ENCODE measurements at places on chromosomes 12 and 14.

- no peak for DNase-seq
Measured at GRCh38 chr14:103073876-103074728, 9.9 kb upstream of the LBHD2 start.

- DNase-seq, result no peak
Measured at GRCh38 chr14:30403791-30404190, 155.2 kb upstream of the G2E3 start.

DNA sequence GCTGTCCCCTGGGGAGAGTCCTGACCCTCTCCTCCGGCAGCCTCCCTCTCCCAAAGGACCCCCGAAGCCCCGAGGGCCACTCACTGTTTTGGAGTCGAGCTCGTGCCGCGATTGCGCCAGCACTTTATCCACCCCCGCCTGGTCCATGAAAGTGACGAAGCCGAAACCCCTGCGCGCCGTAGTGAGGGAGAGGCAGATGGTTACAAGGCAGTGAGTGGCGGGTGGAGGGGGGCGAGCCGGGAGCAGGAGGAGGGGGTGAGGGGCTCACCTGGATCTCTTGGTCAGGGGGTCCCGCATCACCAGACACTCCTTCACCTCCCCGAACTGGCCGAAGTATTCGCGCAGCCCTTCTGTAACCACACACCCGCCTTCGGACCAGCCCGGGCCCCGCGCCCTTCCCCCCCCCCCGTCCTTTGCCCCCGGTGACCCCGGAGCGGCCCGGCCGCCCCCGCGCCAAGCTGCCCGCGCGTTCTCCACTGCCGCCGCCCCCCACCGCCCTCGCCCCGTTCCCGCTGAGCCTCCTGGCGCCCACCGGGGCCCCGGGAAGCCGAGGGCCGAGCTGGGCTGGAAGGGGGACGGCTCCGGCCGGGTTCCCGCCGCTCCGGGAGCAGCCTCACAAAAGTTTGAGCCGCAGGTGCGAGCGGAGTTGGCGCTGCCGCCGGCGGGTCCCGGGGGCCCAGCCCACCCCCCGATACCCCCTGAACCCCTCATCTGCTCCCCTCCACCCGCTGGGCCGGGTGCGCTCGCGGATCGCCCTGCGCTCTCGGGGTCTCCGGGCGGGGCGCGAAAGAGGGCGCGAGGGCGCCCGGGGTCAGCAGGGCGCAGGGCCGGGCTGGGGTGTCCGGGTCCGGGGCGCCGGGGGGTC, 808 bp downstream of the MSI1 start:
- DNase-seq, result no peak

- DNase-seq, result no peak
Measured at GRCh38 chr14:70425354-70425753, 8.5 kb upstream of the SYNJ2BP start.

- DNase-seq, result no peak
Measured at GRCh38 chr12:77202457-77203060, 137.2 kb upstream of the E2F7 start.

- peak; percentile 46 for DNase-seq
Measured at GRCh38 chr12:14828892-14829291, 14.4 kb downstream of the ART4 start.

GRCh38 chr14:25411781-25412757, 362.1 kb upstream of the STXBP6 start:
- DNase-seq, result peak; percentile 16

DNA sequence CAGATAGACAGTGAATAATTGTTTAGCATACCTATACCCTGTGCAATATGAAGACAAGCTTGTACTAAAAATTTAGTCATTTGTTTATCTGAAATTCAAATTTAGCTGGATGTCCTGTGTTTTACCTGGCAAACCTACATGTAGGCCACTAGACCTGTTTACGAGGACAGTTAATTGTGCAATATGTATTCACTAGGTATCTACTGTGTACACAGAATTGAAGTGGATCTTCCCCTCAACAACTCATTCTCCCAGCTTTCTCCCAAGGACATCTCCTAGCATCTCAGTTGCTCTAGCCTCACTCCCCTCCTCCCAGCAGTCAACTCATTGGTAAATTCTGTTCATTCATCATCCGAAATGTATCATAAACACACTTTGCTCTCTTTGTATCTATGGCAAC, 25.3 kb downstream of the AK7 start:
- no peak for DNase-seq

- DNase-seq, result peak; percentile 91
Measured at GRCh38 chr14:44895716-44896115, 66.0 kb downstream of the KLHL28 start.

DNA sequence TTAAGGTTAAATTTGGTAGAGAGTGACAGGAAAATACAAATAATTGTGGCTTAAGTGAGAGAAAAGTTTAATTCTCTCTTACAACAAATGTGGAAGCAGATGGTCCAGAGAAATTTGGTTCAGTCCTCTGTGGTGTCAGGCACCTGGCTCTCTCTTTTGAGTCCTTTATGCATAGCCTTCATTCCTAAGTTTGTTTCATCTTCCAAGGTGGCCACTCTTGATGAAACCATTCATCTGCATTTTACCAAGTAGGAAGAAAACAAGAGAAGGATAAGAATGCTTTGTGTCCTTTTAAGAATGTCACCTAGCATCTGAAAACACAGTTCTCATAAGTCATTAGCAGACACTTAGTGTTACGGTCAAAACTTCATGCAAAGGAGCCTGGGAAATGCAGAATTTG, 442.5 kb downstream of the CCER1 start:
- DNase-seq, result no peak

GRCh38 chr14:47959740-47960139, 284.3 kb upstream of the MDGA2 start:
- no peak for DNase-seq

DNA sequence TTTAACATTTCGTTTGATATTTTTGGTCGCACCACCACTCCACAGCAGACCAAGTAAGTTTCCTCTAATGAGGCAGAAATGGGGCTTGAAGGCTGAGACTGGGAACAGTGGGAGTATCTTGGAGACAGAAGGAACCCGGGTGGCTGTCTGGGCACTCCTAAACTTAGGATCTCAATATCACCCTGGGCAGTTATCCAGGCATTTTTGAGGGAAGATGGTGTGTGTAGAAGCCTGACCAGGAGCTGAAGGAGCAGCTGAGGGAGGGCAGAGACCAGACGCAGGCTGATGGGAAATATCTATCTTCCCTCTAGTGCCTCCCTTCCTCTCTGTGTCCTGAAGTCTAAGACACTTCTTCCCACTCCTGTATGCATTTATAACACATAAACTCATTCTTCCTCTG, 10.7 kb downstream of the MARS1 start:
- DNase-seq, result no peak

DNA sequence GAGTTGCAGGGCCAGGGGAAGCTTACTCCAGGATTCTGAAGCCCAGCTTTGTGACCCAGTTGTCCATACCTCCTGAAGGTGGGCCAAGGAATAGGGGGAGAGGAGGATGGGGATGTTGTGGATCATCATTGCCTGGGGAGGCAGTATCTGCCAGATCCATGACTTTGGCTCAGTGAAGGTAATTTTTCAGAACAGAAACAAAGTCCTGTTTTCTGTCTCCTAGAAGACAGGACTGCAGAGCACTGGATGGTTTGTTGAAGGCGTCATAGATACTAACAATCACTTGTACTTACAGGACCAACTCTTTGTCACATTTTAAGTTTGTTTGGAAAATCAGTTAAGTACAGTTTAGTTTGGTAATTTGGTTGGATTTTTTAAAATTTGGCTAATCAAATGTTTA, 38.4 kb downstream of the ANO6 start:
- no peak for DNase-seq

DNA sequence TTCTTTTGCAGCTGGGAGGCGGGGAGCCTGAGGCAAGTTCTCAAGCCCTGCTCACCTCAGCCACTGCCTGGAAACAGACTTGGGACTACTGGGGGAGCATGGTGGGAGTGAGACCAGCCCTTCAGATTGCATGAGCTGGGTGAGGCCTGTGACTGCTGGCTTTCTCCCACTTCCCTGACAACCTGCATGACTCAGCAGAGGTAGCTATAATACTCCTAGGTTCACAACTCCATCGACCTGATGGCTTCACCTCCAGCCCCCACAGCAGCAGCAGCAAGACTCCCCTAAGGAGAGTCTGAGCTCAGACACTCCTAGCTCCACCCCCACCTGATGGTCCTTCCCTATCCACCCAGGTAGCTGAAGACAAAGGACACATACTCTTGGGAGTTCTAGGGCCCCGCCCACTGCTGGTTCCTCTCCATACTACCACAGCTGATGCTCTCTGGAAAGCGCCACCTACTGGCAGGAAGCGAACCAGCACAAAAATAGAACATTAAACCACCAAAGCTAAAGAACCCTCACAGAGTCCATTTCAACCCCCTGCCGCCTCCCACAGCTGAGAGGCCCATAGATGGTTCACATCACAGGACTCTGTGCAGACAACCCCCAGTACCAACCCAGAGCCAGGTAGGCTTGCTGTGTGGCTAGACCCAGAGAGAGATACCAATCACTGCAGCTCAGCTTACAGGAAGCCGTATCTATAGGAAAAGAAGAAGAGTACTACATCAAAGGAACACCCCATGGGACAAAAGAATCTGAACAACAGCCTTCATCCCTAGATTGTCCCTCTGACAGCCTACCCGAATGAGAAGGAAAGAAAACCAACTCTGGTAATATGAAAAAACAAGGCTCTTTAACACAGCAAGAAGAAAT, 68.7 kb downstream of the RPAP3 start:
- peak; percentile 60 for DNase-seq

- no peak for DNase-seq
Measured at GRCh38 chr12:27709212-27709931, 1.3 kb upstream of the MRPS35 start.

- DNase-seq, result no peak
Measured at GRCh38 chr12:54294953-54295566, 5.8 kb downstream of the NFE2 start.

GRCh38 chr12:67701121-67701520, 52.6 kb downstream of the DYRK2 start:
- peak; percentile 84 for DNase-seq

- DNase-seq, result no peak
Measured at GRCh38 chr12:108315486-108316105, 23.5 kb downstream of the CMKLR1 start.

- DNase-seq, result no peak
Measured at GRCh38 chr14:105193916-105194782, 13.0 kb upstream of the NUDT14 start.

DNA sequence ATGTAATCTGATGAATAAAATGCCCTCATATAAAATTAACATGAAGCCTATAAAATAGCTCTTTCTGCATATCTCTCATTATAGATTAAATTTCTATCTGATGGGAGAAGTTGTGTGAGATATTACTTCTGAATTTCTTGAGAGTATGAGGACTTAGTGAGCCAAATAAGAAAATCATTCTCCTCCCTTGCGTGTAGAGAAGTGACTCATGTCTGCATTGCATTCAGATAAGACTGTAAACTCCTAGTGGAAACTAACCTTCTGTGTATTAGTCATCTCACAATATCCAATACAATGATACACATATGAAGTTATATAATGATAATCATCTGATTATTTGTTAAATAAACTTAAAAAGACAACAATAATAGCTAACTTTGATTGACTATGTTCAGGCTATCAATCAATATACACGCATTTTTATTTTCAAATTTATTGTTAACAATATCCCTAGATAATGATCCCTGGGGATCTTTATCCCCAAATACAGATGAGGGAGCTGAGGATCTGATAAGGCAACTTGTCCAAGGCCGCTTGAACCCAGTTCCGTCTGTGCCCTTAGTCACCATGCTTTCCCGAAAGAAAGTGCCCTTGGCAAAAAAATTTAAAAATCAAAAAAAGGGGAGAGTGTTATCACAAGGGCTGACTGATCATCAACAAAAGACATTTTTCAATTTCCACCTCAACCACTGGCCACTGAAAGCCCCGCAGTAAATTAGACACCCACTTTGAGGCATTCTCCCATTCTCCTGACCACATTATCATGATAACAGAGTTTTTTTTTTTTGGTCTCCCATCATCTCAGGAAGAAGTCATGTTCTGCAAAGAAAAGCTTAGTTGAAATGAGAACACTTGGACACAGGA, 189.2 kb upstream of the RASSF8 start:
- DNase-seq, result peak; percentile 93

- DNase-seq, result no peak
Measured at GRCh38 chr12:6952121-6952862, 1.1 kb downstream of the PTPN6 start.

DNA sequence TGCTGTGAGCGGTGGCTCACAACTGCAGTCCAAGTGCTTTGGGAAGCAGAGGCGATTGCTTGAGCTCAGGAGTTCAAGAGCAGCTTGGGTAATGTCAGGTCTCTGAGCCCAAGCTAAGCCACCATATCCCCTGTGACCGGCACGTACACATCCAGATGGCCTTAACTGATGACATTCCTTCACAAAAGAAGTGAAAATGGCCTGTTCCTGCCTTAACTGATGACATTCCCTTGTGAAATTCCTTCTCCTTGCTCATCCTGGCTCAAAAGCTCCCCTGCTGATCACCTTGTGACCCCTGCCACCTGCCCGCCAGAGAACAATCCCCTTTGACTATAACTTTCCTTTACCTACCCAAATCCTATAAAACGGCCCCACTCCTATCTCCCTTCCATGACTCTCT, 48.6 kb downstream of the SLC25A47 start:
- DNase-seq, result no peak

- DNase-seq, result peak; percentile 42
Measured at GRCh38 chr12:124323771-124324530, 29.1 kb downstream of the RFLNA start.

DNA sequence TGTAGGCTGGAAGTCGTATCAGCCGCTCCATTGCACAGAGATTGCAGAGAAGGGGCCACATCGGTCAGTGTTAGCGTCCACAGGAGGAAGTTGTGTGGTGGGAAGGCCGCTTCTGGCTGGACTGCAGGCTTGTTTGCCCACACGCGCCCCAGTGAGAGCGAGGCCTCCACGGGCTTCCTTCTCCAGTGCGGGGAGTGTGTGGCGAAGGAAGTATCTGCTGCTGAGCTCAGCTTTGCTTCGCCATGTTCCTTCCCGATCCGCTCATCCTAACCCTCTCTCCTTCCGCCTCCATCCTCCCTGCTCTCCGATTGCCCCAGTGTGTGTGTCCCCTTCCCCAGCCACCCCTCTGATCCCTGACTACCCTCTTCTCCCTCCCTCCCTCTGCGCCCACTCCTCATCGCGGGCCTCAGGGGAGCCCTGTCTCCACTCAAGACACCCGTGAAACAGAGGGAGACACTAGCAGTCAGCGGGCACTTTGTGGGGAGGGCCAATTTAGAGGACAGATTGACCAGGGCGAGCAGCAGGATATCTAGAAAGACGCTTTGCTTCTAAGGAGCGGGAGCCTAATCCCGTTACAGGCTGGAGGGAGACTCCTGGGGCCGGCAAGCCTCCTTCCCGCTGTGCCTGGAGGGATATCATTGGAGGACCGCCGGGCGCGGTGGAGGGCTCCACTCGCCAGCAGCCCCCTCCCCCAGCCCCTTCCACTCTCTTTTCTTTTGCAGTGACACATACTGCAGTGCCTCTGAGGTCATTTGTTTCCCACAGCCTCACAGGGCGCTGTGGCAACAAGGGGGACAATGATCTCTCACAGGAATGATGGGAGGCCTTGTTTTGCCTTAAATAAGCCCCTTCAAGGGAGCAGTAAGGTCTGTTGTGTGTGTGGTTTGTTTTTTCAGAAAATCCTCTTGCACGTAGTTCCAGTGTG, 428.8 kb downstream of the ZFP36L1 start:
- DNase-seq, result peak; percentile 28

GRCh38 chr12:123752046-123752445, 10.1 kb upstream of the DNAH10 start:
- DNase-seq, result no peak

- no peak for DNase-seq
Measured at GRCh38 chr14:69613312-69614073, 2.1 kb downstream of the SUSD6 start.
